ENCODE measurements at places on chromosomes 13 and 19.

GRCh38 chr19:16338470-16339360 lies 14.1 kb downstream of the KLF2 start:
- peak; percentile 55 for DNase-seq

GRCh38 chr19:11587302-11587974 lies 9.8 kb upstream of the ZNF627 start:
- DNase-seq = peak; percentile 83

GRCh38 chr19:3149526-3150505 lies 14.0 kb downstream of the GNA15 start:
- DNase-seq = no peak

GRCh38 chr13:43783820-43784219 lies 3.0 kb downstream of the ENOX1 start:
- no peak for DNase-seq

GRCh38 chr13:56718791-56719190 lies 421.9 kb upstream of the PRR20A start:
- no peak for DNase-seq

DNA sequence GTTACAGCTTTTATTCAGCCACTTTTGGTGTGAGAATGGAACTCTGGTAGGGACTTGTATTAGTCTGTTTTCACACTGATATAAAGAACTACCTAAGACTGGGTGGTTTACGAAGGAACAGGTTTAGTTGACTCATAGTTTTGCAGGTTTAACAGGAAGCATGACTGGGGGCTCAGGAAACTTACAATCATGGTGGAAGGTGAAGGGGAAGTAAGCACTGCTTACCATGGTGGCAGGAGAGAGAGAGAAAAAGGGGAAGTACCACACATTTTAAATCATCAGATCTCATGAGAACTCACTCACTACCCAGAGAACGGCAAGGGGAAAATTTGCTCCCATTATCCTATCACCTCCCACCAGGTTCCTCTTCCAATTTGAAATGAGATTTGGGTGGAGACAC lies 942.2 kb downstream of the PCDH17 start:
- no peak for DNase-seq

DNA sequence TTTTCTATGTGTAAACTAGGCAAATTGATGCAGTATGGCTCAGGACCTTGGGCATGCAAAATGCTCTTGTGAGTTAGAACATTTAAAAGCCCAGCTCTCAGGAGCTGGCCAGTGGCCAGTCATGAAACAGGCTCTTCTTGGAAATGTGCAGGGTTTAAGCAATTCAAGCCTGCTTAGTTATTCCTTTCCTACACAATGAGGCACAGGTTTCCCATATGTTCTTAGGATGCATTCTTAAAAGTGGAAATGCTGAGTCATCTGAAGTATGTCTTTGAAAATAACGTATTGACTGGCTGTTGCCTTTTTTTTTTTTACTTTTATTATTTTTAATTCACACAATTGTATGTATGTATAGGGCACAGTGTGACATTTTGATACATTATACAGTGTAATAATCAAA lies 300.7 kb downstream of the SLC7A1 start:
- DNase-seq = no peak

All from left ventricle myocardium superior (tissue), 1 donor.